ENCODE measurements at places on chromosomes 12 and 14.
A peak's percentile ranks its signal among the peaks of the same experiment; 100 is the strongest.

DNA sequence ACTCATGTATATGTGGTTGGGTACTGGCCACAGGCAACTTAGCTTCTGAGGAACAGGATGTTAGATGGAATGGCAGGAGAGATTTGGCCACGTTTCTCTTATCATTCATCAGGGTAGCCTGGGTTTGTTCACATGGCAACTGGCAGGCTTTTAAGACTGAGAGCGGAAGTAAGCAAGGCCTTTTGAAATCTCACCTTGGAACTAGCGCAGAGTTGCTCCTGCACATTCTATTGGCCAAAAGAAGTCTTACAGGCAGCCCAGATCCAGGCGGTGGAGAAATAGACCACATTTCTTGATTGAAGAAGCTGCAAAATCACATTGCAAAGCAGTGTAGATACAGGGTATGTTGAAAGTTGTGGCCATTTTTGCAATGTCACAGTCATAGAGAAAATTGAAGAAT, 3.7 kb downstream of the CLEC4A start:
- no peaks in the 10 kb centered on the region for H3K4me1 ChIP-seq
- no peak overlapping the region for H3K4me3 ChIP-seq
- H3K27ac ChIP-seq: no peak overlapping the region
- no peaks in the 10 kb centered on the region for H3K36me3 ChIP-seq
- H3K27me3 ChIP-seq: no peaks in the 10 kb centered on the region

DNA sequence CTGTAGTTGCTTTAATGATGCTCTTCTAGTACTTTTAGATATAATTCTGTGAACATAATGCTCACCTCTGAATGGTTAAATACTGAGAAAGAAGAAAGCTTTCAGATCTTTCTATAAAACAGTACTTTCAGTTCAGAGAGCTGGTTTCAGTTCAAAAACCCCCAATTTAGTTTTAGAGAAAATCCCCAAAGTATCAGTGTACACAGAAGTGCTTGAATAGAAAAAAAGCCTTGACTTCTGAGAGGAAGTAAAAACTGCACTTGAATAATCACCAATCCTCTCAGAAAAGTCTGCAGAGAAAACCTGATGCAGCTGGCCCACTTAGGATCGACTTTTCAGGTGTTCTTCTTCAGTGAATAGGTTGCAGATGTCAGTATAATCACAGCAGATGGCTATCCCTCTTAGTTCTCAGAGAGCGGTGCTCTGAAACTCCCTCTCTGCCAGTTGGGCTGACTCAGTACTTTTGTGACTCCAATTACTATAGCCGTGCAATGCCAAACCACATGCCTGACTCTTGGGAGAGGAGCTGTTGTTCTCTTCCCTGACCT, 616.3 kb downstream of the LRFN5 start:
- no peaks in the 10 kb centered on the region for H3K27me3 ChIP-seq
- no peak overlapping the region for H3K4me3 ChIP-seq
- DNase-seq: no peak

- DNase-seq: no peak
- peaks cover 15% of the 10 kb centered on the region for H3K4me1 ChIP-seq
- H3K27ac ChIP-seq: no peak overlapping the region
Observed at GRCh38 chr14:90567991-90568390, 171.2 kb downstream of the CALM1 start.

- no peaks in the 10 kb centered on the region for H3K4me1 ChIP-seq
- DNase-seq: no peak
- H3K4me3 ChIP-seq: no peak overlapping the region
- no peaks in the 10 kb centered on the region for H3K36me3 ChIP-seq
- H3K27ac ChIP-seq: no peak overlapping the region
Observed at GRCh38 chr12:15131431-15131830, 89.8 kb downstream of the RERG start.

- no peak overlapping the region for H3K27ac ChIP-seq
- H3K36me3 ChIP-seq: no peaks in the 10 kb centered on the region
- no peak overlapping the region for H3K4me3 ChIP-seq
- no peaks in the 10 kb centered on the region for H3K27me3 ChIP-seq
Observed at GRCh38 chr12:15118955-15119354, 102.3 kb downstream of the RERG start.

DNA sequence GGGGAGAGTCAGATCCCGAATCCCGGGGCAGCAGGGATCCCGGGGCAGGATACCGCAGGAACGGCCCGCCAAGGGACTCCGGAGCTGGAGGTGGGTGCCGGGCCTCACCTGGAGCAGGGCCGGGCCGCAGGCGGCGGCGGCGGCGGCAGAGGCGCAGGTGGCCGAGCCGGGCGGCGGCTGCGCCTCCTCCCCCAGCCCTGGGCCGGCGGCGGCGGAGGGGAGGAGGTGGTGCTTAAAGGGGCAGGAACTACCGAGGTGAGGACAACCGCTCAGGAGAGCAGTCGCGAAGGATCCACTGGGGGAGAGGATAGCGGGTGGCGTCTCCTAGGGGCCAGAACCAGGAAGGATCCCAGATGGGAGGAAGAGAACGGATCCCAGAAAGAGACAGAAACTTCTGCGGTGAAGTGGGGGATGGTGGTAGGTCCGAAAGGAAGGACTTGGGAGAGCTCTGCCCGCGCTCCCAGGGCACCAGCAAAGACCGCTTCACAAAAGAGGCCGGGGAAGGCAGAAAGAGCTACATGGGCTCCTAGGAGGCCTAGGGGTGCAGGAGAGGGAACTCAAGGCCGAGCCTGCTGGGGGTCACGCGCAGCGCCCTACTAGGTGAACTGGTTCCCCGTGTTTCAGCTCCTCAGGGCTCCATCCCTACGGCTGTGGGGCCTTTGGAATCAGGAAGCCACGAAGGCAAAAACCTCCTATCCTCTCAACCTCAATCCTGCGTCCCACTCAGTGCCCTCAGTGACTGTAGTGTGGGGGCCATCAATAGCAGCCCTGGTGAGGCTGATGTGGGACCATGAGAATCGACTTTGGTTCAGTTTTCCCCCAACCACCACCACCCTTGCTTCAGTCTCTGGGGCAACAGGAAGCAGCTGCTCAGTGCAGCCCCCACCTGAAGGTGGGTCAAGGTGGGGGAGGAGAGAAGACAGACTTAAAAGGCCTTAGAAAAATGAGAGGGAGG, 5.0 kb upstream of the BAZ2A start:
- peak; percentile 84 for DNase-seq
- H3K36me3 ChIP-seq: peaks cover 17% of the 10 kb centered on the region
- no peaks in the 10 kb centered on the region for H3K27me3 ChIP-seq
- peak overlapping the region; percentile 89 for H3K4me3 ChIP-seq
- peak overlapping the region; percentile 86 for H3K27ac ChIP-seq

- H3K27ac ChIP-seq: peak overlapping the region; percentile 70
- no peaks in the 10 kb centered on the region for H3K36me3 ChIP-seq
- peak; percentile 38 for DNase-seq
- no peak overlapping the region for H3K4me3 ChIP-seq
- H3K27me3 ChIP-seq: no peaks in the 10 kb centered on the region
Observed at GRCh38 chr12:18283831-18284230, 22.5 kb downstream of the PIK3C2G start.

DNA sequence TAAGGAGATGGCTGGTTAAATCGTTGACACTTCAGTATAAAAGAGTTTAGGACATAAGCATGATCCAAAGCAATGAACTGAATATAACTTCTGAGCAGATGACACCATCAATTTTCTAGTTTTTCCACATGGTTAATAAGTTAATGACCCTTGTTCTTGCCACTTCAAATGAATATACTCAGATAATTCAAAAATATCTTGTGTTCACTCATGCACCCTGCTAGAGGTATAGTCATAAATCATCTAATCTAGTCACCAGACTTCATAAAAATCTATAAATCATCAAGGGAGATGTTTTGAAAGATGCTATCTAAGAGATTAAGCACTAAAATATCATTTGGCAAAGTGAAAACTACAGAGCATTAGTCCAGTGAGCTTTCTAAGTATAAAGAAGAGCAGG, 131.9 kb downstream of the MDGA2 start:
- H3K4me3 ChIP-seq: no peak overlapping the region
- H3K36me3 ChIP-seq: no peaks in the 10 kb centered on the region
- no peak overlapping the region for H3K27ac ChIP-seq
- no peaks in the 10 kb centered on the region for H3K4me1 ChIP-seq
- no peaks in the 10 kb centered on the region for H3K27me3 ChIP-seq
- no peak for DNase-seq

- DNase-seq: peak; percentile 76
- H3K4me1 ChIP-seq: peaks cover 19% of the 10 kb centered on the region
- H3K36me3 ChIP-seq: no peaks in the 10 kb centered on the region
Observed at GRCh38 chr14:53921027-53921426, 35.6 kb downstream of the BMP4 start.

DNA sequence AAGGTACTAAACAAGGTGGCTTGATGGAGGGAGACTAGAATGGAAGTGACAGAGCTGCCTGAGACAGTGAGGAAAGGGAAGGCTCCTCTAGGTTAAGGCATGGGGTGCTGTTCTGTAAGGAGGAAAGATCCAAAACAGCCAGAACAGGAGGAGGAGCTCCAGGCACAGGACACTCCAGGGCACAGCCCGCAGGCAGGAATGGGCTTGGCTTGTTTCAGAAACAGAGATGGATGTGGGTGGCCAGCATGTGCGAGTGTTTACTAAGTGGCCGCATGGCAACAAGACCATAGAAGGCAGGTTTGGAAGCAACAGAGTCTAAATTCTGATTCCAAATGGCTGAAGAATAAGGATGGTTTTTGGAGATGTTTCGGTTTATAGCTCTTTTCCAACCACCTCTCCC, 889.1 kb downstream of the AACS start:
- H3K4me1 ChIP-seq: no peaks in the 10 kb centered on the region
- H3K36me3 ChIP-seq: no peaks in the 10 kb centered on the region
- no peak overlapping the region for H3K27ac ChIP-seq
- peak; percentile 65 for DNase-seq
- H3K4me3 ChIP-seq: no peak overlapping the region

DNA sequence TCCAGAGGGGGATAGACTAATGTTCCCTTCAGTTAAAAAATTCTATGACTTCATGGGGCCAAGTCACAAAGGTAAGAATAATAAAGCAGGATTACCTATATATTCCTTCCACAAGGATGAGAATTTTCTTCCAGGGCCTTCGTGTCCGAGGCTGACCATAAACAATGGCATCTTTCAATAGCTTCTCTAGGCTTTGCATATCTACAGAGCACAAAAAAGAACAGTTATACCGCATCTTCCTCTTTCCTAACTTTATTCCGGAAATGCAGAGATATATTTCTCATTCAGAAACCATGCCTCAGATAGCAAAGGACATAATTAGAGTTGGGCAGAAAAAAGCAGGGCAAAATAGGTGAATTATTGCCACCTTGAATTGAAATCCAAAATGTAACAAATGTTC, 58.3 kb upstream of the ISM2 start:
- no peaks in the 10 kb centered on the region for H3K4me1 ChIP-seq
- peaks cover 15% of the 10 kb centered on the region for H3K36me3 ChIP-seq
- no peak overlapping the region for H3K27ac ChIP-seq
- DNase-seq: no peak
- no peaks in the 10 kb centered on the region for H3K27me3 ChIP-seq
- no peak overlapping the region for H3K4me3 ChIP-seq

GRCh38 chr14:92409043-92409442, 86.1 kb downstream of the SLC24A4 start:
- DNase-seq: no peak
- H3K27ac ChIP-seq: no peak overlapping the region
- H3K36me3 ChIP-seq: no peaks in the 10 kb centered on the region

- no peaks in the 10 kb centered on the region for H3K36me3 ChIP-seq
- H3K27me3 ChIP-seq: no peaks in the 10 kb centered on the region
- H3K4me3 ChIP-seq: no peak overlapping the region
- H3K27ac ChIP-seq: no peak overlapping the region
Observed at GRCh38 chr12:43255522-43256111, 296.4 kb downstream of the ADAMTS20 start.

DNA sequence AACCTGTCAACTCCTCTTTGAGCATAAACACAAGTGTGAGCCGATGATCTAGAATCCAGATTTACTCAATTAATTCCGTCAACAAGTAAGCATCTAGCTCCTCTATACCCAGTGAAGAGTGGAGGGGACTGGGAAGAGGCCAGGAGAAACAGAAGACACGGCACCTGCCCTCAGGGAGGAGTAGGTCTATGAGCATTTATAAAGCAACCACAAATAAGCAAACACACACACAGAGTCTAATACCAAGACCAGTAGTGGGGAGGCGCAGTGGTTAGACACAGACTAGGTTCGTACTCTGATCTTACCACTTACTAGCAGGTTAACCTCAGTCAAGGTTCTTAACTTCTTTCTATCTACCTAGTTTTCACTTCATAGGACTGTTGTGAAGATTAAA, 5.9 kb upstream of the FOXN3 start:
- H3K4me3 ChIP-seq: no peak overlapping the region
- H3K27ac ChIP-seq: peak overlapping the region; percentile 60
- DNase-seq: no peak
- peaks cover 7% of the 10 kb centered on the region for H3K4me1 ChIP-seq
- H3K36me3 ChIP-seq: no peaks in the 10 kb centered on the region
- no peaks in the 10 kb centered on the region for H3K27me3 ChIP-seq

GRCh38 chr14:38285962-38286361, 30.1 kb upstream of the CLEC14A start:
- no peaks in the 10 kb centered on the region for H3K4me1 ChIP-seq
- H3K4me3 ChIP-seq: no peak overlapping the region
- no peaks in the 10 kb centered on the region for H3K36me3 ChIP-seq
- DNase-seq: no peak
- no peak overlapping the region for H3K27ac ChIP-seq

DNA sequence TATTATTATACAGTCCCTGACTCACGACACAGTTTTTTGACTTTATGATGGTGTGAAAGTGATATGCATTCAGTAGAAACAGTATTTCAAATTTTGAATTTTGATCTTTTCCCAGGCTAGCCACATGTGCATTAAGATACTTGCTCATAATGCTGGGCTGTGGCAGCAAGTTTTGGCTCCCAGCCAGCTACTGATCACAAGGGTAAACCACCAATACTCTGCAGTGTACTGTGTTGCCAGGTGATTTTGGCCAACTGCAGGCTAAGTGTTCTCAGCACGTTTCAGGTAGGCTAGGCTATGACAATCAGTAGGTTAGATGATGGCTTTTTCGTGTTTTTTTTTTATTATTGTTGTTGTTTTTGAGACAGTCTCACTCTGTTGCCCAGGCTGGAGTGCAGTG, 69.4 kb upstream of the ACTN1 start:
- H3K27me3 ChIP-seq: no peaks in the 10 kb centered on the region
- DNase-seq: no peak
- no peaks in the 10 kb centered on the region for H3K36me3 ChIP-seq
- H3K4me3 ChIP-seq: no peak overlapping the region
- peaks cover 33% of the 10 kb centered on the region for H3K4me1 ChIP-seq

All from trophoblast cell (in vitro differentiated cells and primary cell).